Hepatocyte (in vitro differentiated cells): ENCODE measurements at places on chromosomes 3 and 15.

DNA sequence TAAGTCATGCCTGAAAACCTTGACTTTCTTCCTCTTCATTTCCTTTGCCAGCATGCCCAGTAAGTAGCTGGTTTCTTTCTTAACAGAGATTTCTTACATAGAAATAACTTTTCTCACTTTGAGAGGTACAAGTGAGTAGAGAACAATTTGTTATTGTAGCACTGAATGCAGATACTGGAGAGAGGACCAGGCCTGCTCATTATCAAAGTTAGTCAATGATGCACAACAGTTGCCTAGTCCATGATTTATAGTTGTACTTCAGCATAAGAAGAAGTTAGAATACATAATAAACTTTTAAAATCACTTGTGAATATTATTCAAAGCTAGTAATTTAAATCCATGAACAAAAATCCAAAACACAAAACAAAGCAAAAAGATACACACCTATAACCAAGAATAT, 213.0 kb downstream of the PCCB start:
- no peak for DNase-seq

- DNase-seq, result no peak
Measured at GRCh38 chr15:50119063-50120040, at the start of gene ATP8B4. Gene ATP8B4, minus strand, starts transcription at chr15:50119233. Its CDS starts 12,267 bp downstream, at chr15:50106966.

DNA sequence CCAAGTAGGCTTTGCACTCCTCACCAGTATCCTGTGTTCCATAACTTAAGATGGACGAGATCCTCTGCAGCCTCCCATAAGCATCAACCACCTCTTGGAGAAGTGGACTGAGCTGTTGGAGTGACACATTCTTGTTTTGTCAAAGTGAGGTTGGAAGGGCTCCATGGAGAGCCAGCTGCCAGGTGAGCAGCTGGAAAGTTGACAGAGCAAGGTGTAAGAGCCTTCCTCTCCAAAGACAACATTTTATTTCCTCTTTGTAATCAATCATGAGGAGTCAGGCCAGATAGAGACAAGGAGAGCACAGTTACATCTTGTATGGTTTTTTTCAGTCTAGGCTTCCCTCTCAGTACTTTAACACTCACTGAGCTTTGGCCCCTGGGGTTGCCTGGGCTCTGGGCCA, 5.1 kb downstream of the ABI3BP start:
- no peak for DNase-seq

- DNase-seq, result no peak
Measured at GRCh38 chr15:81608309-81608829, 234.4 kb upstream of the TMC3 start.

DNA sequence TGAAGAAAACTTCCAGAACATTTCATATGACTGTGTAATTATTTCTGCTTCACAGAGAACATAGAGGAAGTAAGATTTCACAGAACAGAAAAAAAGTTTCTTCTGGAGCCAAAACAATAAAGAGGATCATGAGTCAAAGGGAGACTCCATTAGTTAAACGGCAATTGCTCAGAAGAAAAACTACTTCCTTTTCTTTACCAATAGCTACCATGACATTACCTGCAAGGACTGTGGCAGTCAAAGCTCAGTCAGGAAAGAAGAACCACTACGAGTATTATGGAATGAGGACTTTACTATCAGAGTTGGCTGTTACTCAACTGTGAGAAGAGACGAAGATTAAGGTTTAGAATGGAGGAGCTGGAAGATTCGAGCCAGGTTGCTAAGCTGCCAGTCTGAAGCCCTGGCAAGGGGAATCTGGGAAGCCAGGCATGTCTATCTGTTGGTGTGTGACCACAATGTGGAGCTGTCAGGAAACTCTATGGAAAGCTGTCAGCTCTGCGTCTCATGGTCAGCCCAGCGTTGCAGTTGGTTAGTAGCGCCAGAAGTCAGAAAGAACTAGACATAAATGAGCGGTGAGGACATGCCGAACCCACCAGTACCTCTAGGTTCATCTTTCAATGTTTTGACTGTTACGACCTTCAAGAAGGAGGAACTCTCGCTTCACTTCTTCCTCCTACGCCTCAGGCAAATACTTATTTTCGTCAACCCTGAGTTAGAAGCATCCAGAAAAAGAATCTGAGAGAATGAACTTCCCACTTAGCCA, 604.3 kb downstream of the FGF12 start:
- no peak for DNase-seq

DNA sequence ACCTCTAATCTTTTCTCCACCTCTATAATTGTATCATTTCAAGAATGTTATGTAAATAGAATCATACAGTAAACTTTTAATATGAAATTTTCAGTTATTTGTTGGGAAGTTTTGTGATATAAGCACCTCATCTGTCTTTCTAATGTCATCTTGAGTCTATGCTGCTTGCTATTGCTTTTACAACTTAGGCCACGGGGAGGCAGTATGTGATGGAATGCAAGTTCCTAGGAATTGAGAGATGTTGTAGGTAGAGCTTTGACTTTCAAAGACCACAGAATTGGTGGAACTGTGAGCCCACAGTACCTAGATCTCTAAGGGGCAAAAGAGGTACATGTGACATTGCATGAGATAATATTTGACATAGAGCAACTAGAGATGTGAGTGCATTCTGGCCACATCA, 328.3 kb downstream of the MFSD1 start:
- peak; percentile 10 for DNase-seq

DNA sequence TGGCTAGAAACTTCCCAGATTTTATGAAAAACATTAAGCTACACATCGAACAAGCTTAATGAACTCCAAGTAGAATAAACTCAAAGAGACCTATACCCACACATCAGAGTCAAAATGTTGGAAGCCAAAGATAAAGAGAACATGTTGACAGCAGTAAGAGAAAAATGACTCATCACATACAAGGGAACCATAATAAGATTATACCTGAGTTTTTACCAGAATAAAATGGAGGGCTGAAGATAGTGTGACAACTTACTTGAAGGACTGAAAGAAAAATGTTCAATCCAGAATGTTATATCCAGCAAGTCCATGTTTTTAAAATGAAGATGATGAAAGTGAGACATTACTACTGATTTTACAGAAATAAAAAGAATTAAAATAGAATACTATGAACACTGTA, 22.8 kb downstream of the MYL3 start:
- DNase-seq, result no peak

DNA sequence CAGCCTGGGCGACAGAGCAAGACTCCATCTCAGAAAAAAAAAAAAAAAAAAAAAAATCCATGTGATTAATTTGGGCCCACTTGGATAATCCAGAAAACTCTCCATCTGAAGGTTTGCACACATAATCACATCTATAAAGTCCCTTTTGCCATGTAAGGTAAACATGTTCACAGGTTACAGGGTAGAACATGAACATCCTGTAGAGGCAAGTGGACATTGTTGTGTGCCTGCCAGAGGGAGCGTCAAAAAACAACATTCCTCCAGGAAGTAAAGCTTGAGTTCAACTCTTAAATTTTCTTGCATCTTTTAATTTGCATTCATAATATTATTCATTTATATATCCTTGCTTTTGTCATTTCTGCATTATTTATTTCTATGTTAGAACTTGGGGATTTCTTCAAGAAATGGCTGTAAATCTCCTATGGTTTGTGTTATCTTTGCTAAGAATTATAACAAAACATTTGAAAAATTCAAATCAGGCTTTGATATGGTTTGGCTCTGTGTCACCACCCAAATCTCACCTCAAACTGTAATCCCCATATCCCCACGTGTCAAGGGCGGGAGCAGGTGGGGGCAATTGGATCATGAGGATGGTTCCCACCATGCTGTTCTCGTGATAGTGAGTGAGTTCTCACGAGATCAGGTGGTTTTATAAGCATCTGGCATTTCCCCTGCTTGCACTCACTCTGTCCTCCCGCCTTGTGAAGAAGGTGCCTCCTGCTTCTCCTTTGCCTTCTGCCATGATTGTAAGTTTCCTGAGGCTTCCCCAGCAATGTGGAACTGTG, 11.3 kb upstream of the TTBK2 start:
- no peak for DNase-seq

- DNase-seq, result no peak
Measured at GRCh38 chr3:10262027-10262426, 13.8 kb downstream of the TATDN2 start.

GRCh38 chr3:95289295-95289694, 1226.4 kb downstream of the NSUN3 start:
- DNase-seq, result no peak

DNA sequence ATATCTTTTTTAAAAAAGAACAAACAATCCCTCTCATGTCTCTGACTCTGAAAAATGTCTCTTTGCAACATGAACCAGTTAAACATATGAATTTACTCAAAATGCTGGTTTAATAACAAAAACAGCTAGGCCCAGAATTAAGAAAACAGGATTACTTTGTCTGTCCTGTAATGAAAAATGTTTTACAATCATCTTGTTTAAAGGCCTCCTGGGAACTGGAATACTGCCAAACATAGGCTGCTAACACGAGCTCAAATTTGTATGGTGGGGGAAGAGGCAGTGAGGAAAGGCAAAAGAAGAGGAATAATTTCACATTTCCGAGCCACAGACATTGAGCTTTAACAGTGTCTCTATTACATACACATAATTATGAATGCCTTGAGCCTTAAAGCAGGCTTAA, 61.7 kb upstream of the PPIB start:
- DNase-seq, result peak; percentile 72

GRCh38 chr3:59277816-59278215, 228.0 kb upstream of the CFAP20DC start:
- no peak for DNase-seq

DNA sequence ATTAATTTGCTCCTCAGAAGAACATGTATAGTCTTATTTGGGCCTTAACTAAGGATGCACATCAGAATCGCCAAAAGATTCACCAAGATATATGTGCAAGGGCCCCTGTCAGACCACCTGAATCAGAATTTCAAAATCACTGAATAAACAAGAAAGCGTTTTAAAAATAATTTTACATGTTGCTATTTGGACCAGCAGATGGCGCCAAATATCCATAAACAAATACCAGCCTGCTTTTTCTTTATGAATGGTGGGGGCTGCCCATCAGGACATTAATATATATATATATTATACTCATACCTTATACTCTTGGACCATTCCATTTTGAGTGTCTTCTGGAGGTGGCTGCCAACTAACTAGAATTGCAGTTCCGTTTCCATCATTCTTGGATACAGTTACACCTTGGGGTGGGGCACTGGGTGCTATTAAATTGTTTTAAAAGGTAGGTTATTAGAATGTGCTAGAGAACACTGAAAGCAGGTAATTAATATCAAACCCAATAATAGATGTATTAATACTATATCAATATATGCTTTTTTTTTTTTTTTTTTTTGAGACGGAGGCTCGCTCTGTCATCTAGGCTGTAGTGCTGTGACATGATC, 1108.3 kb downstream of the ROBO1 start:
- peak; percentile 67 for DNase-seq

DNA sequence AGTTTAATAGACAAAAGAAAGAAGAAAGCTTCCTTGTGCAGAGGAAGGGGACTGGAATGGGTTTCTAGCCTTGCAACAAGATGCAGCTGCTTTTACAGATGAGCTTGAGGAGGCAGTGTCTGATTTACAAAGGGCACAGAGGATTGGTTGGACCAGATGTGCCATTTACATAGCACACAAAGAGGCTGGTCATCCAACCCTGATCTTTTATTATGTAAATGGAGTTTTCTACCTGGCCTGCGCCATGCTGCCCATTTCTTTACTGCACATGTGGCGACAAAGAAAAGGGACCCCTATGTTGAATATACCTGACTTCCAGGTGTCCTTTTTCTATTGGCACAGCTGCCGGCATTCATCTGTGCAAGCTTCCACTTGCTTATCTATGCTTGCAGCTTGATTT, 409.4 kb upstream of the FRG2C start:
- no peak for DNase-seq

DNA sequence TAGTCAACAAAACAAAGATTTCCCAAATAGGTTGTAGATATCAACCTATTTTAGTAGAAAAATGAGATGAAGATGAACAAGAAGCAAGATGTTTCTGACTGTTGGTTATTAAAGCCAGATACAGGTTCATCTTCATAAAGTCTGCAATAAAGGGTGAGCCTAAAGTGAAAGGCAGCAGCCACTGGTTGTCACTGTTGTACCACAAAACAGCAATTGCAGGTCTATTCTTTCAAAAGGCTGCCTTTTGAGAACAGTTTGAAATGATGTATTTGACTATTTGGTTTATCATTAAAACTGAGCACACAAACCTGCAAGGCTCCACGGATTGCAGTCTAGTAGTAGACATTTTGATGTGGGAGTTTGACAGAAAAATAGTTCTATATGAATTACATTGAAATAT, 543.4 kb downstream of the GBE1 start:
- peak; percentile 44 for DNase-seq

DNA sequence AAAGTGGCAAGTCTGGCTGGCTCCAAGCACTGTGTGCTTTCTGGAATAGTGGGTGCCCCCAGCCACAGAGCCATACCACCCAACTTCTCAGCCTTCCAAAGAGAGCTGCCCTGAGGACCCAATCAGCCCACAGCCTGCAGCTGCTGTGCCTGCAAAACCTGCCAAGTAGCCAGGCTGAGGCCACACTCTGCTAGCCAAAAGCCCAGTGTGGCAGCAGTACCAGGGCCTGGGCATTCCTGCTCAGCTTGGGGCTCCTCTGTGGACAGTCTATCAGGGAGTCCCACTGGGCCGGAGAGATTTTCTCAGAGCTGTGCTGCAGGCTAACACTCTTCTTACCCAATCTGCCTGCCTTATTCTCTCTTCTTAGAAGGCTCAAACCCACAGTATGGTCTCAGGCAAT, 136.5 kb downstream of the TPRA1 start:
- no peak for DNase-seq

- no peak for DNase-seq
Measured at GRCh38 chr3:27219127-27219845, 149.9 kb downstream of the NEK10 start.

GRCh38 chr15:74817370-74817737, 4.7 kb downstream of the LMAN1L start:
- DNase-seq, result peak; percentile 48

DNA sequence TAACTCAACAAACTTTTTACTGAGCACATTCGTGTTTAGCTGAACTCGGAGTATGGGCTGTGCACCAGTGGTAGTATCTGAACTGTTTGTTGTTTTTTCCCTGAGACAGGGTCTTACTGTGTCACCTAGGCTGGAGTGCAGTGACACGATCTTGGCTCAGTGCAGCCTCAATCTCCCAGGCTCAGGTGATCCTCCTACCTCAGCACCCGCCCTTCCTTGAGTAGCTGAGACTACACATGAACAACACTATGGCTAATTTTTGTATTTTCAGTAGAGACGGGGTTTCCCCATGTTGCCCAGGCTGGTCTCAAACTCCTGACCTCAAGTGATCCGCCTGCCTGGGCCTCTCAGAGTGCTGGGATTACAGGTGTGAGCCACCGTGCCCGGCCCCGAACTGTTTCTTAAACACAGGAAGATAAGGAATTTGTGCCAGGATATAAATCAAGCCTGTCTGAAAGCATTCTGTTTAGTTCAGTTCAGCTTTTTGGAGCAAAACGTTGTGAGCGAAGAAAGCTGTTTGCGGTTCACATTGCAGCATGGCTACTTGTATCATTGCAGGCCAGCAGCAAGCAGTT, 40.4 kb upstream of the SKOR1 start:
- DNase-seq, result no peak

- DNase-seq, result peak; percentile 90
Measured at GRCh38 chr3:178084938-178085816, 451.1 kb upstream of the KCNMB2 start.
